ENCODE measurements at places on chromosomes 6 and 20. TPM values are rescaled to one million over a fixed set of nuclear protein-coding genes. Genes with fewer than 3 reads are reported as not detected.

GRCh38 chr6:39617026-39617425 lies 108.2 kb downstream of the KIF6 start:
- H3K4me3 ChIP-seq = no peak overlapping the region
- H3K4me1 ChIP-seq = peaks cover 18% of the 10 kb centered on the region
- H3K27ac ChIP-seq = no peak overlapping the region
- H3K27me3 ChIP-seq = no peaks in the 10 kb centered on the region
- no peaks in the 10 kb centered on the region for H3K36me3 ChIP-seq

- no peak for DNase-seq
- H3K27me3 ChIP-seq = no peaks in the 10 kb centered on the region
Observed at GRCh38 chr6:169622618-169623017, 79.2 kb downstream of the WDR27 start.

- peaks cover 15% of the 10 kb centered on the region for H3K36me3 ChIP-seq
- H3K4me1 ChIP-seq = peaks cover 73% of the 10 kb centered on the region
- no peaks in the 10 kb centered on the region for H3K27me3 ChIP-seq
Observed at GRCh38 chr6:125748406-125749172, 843 bp upstream of the HEY2 start.

DNA sequence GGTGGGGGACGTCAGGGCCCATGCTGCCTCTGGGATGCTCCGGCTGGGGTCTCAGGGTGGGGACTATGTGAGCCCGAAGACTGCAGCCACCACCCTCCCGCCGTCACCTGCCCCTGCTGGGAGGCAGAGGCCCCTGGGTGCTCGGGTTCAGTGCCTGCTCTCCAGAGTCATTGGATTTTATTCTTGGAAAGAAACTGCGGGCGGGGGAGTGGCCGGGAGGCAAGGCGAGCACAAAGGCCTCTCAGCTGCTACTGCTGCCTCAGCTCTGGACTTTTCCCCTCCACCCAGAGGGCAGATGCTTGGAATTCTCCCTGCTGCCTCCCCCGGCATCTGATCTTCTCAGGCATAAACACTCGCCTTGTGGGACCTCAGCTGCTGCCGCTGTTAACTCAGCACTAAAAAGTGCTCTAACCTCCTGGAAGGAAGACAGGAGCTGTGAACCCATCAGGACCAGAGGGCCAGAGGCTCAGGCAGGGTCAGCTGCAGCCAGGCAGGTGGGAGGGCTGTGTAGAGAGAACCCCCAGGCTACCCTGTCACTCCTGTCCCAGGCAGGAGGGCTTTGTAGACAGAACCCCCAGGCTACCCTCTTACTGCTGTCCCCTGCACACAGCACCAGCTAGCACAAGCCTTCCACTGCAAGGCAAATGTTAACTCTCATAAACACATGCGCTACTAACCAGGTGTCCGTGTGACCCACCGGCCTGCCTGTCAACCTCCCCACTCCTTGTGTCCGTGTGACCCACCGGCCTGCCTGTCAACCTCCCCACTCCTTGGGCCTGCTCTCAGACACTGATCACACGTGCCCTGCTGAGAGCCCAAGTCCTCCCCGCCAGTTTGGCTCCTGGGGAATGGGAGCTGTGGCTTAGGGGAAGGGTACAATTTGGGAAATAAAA lies 9.4 kb upstream of the FRMD1 start:
- H3K4me3 ChIP-seq = no peak overlapping the region
- H3K36me3 ChIP-seq = no peaks in the 10 kb centered on the region
- peaks cover 13% of the 10 kb centered on the region for H3K27me3 ChIP-seq
- peak; percentile 85 for DNase-seq

DNA sequence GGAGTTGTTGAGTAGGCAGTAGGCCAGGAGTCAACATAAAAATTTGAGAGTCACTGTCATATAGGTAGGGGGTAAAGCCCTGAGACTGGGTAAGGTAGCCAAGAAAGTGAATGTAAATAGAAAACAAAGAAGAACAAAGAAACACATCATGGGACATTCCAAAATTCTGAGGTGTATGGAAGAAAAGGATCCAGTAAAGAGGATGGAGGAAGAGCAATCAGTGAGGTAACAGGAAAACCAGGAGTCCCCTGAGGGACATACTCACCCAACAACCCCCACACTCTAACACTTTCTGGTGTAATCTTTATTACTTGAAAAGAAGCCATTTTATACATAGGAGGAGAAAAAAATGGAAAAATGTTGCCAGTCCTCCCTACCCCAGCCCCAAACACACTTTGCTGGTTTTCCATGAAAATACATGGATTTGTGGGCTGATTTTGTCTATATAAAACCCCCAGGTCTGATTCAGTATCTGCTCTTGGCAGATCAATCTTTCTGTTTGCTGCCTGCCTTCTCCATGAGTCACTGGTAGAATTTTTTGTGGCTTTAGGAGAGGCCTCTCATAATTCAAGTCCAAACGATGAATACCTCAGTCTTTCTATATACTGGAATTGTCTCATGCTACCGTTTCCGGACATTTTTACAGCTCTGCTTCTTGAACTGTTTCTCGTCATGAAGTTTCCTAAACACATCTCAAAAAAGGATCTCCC lies 271.4 kb upstream of the MAN1A1 start:
- no peak for DNase-seq
- peak overlapping the region; percentile 76 for H3K27ac ChIP-seq
- no peak overlapping the region for H3K4me3 ChIP-seq
- peaks cover 13% of the 10 kb centered on the region for H3K4me1 ChIP-seq
- peaks cover 2% of the 10 kb centered on the region for H3K27me3 ChIP-seq

GRCh38 chr20:1125277-1125676 lies 6.9 kb downstream of the PSMF1 start:
- H3K36me3 ChIP-seq = peaks cover 32% of the 10 kb centered on the region
- DNase-seq = no peak
- H3K4me3 ChIP-seq = no peak overlapping the region

DNA sequence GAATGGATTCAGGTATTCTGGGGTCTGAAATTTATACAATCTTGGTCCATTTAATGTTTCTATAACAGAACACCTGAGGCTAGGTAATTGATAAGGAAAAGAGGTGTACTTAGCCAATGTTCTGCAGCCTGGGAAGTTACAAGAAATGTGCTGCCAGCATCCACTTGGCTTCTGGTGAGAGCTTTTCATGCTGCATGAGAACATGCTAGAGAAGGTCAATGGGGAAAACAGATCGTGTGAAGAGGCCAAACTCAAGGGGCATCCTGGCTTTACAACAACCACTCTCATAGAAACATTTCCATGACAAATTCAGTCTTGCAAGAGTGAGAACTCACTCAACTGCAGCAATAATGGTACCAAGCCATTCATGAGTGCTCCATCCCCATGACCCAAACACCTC lies 16.8 kb downstream of the IL22RA2 start:
- no peak overlapping the region for H3K4me3 ChIP-seq
- H3K27ac ChIP-seq = no peak overlapping the region
- no peak for DNase-seq
- peaks cover 8% of the 10 kb centered on the region for H3K4me1 ChIP-seq

GRCh38 chr6:151338651-151339200 lies 52.6 kb downstream of the ZBTB2 start:
- H3K27ac ChIP-seq = no peak overlapping the region
- no peaks in the 10 kb centered on the region for H3K36me3 ChIP-seq
- no peaks in the 10 kb centered on the region for H3K27me3 ChIP-seq
- H3K4me1 ChIP-seq = peaks cover 11% of the 10 kb centered on the region

DNA sequence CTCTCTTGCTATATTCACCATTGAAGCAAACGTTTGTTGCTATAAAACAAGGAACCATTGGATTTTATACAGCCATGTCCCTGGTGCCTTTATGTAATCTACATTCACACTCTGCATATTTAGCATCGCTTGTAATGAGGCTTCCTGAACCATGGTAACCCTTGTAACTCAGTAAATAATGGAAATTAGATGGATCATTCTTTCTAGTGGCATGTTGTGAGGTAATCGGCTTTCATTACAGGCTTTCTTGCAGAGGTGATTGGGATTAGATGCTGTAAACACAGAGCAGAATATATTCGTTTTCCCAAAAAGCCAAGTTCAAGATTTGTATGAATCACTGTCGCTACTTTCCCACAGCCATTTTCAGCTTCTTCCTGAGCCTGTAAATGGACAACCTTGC lies 36.1 kb downstream of the SMPDL3A start:
- H3K27me3 ChIP-seq = peaks cover 10% of the 10 kb centered on the region
- no peaks in the 10 kb centered on the region for H3K36me3 ChIP-seq
- no peak for DNase-seq

GRCh38 chr6:99130897-99131873 lies 183.4 kb upstream of the FBXL4 start:
- no peak overlapping the region for H3K4me3 ChIP-seq
- no peaks in the 10 kb centered on the region for H3K36me3 ChIP-seq
- no peak for DNase-seq

DNA sequence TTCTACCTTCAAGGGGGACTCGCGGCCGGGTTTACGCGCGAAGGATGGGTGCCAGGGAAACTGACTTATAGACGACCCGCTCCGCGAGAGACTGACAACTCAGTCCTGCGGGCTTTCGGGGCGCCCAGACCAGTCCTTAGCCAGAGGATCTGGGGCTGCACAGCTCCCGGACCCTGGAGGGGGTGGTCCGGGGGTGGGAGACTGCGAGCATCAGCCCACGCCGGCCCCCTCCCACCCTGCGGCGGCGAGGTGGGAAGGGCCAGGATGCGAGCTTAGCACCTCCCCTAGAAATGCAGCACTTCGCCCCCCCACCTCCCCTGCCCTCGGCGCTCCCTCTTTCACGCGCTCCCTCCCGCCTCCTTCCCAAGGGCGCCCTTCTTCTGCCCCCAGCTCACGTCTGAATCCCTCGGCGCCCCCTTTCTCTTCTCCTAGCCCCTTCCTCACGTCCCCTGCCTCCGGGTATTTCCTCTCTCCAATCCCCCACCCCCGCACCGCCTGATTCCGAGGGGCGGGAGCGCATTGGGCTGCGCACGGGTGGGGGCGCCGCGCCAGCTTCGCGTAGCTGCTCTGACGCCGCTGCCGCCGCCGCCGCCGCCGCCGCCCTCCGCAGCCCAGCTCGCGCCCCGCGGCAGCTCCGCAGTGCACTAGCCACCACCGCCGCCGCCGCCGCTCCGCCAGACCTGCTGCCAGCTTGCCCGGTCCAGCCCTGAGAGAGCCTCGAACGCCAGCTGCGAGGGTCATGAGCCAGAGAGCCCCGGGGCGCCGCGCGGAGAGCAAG lies at the start of gene SLC32A1:
SLC32A1 (plus strand) TSS at position 639 of the 778 bp plus-strand sequence. CDS start 239 bp downstream, outside the sequence.
- H3K27me3 ChIP-seq = peaks cover 85% of the 10 kb centered on the region
- DNase-seq = peak; percentile 77
- H3K36me3 ChIP-seq = peaks cover 11% of the 10 kb centered on the region
- peaks cover 18% of the 10 kb centered on the region for H3K4me1 ChIP-seq

DNA sequence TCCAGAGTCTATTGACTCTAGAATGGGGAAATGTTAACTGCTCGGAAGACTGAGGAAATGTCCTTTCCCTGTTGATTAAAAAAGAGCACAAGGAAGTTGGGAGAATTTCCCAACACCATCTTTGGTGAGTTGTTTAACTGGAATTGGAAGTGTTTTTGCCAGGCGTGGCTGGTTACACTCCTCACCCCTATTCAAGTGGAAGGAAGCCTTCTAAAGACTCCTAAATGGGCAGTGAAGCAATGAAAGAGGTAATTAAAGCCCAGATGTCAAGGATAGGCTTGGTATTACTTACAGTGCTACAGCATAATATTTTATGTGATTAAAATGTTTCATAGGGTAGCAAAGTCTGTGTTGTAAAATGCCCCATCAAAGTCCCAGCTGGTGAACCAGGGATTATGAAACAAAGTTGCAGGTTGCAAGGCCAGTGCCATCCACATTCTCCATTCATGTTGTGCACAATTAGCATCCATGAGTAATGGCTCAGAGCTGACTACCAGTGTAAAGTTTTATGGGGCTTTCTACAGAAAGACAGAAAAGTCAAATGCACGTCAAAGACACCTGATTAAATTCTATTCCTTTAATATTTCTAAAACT lies 52.6 kb downstream of the BTBD3 start:
- peaks cover 10% of the 10 kb centered on the region for H3K4me1 ChIP-seq
- H3K27me3 ChIP-seq = peaks cover 2% of the 10 kb centered on the region
- DNase-seq = no peak
- no peaks in the 10 kb centered on the region for H3K36me3 ChIP-seq
- H3K27ac ChIP-seq = no peak overlapping the region

GRCh38 chr6:5287205-5287965 lies 26.1 kb downstream of the FARS2 start:
- no peak overlapping the region for H3K4me3 ChIP-seq
- DNase-seq = no peak
- H3K27ac ChIP-seq = peak overlapping the region; percentile 6
- H3K4me1 ChIP-seq = peaks cover 17% of the 10 kb centered on the region
- no peaks in the 10 kb centered on the region for H3K27me3 ChIP-seq
- no peaks in the 10 kb centered on the region for H3K36me3 ChIP-seq

DNA sequence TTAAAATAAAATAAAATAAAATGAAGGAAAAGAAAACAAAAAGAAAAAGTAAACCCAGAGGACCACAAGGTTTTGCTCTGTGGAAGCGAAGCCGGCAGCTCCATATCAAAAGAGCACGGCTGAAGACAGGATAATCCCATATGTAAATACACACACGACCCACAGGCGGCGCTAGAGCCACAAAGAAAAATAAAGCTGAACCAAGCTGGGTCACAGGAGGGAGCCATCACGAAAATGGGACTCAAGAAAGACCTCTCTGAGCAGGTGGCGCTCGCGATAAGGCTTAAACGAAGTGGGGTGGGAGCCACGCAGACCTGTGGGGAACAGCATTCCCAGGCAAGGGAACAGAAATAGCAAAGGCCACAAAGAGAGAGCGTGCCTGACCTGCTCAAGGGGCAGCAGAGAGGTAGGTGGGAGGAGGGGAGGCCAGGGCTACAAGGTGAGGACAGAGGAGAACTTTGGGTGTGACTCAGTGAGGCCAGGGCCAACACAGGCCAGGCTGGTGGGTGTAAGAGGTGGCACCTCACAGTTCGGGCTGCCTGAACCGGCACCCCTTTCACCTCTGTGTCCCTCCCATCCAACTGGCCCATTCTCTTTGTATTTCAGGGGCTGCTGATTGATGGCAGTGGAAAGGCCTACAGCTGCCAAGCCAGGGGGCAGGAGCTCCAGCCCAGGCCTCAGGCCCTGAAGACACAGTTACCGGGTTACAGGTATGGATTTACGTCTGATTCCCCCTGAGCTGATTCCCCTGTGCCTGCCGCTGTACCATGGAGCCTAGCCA lies 26.0 kb downstream of the PTGIS start:
- no peak for DNase-seq
- no peaks in the 10 kb centered on the region for H3K27me3 ChIP-seq
- H3K36me3 ChIP-seq = peaks cover 64% of the 10 kb centered on the region
- peaks cover 3% of the 10 kb centered on the region for H3K4me1 ChIP-seq
- peak overlapping the region; percentile 58 for H3K27ac ChIP-seq

GRCh38 chr6:139577763-139578604 lies 203.5 kb upstream of the CITED2 start:
- H3K27ac ChIP-seq = peak overlapping the region; percentile 91
- H3K4me3 ChIP-seq = no peak overlapping the region

- H3K27ac ChIP-seq = no peak overlapping the region
- DNase-seq = peak; percentile 77
- peaks cover 21% of the 10 kb centered on the region for H3K4me1 ChIP-seq
- H3K36me3 ChIP-seq = no peaks in the 10 kb centered on the region
- H3K4me3 ChIP-seq = peak overlapping the region; percentile 28
- H3K27me3 ChIP-seq = peaks cover 4% of the 10 kb centered on the region
Observed at GRCh38 chr20:32582659-32583580, 2.2 kb downstream of the NOL4L start.

- H3K4me3 ChIP-seq = no peak overlapping the region
- H3K36me3 ChIP-seq = peaks cover 5% of the 10 kb centered on the region
- H3K27me3 ChIP-seq = no peaks in the 10 kb centered on the region
- no peaks in the 10 kb centered on the region for H3K4me1 ChIP-seq
- H3K27ac ChIP-seq = no peak overlapping the region
- DNase-seq = peak; percentile 88
Observed at GRCh38 chr6:300026-300425, 7.7 kb downstream of the DUSP22 start.

Gene RSPO3
- total RNA-seq = 0.21 TPM

Gene SYCP2
- total RNA-seq = 1.9 TPM

Gene ULBP3
- total RNA-seq = 6.1 TPM

Gene COL20A1
- total RNA-seq = 0.21 TPM

Gene CRISP1
- not detected for total RNA-seq

Gene SLC22A2
- total RNA-seq = not detected

Gene LST1
- not detected for total RNA-seq

Gene FGD2
- total RNA-seq = not detected

Data from chondrocyte (in vitro differentiated cells).